ENCODE measurements at places on chromosomes 1 and 21.

DNA sequence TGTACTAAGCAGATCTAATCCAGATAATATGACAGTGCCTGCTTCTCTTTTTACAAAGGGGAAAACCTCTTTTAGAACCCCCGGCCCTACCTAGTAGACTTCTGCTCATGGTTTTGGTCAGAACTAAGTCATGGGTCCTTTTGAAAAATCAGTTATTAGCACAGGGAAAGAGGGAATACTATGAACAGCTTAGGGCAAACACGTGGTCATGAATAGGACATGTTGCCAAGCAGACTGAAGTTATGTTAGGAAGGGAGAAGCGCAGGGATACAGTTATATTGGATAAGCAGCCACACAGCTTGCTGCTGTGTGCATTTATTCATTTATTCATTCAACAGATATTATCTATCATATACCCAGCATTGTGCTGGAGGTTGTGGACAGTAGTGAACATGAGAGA is 25.3 kb upstream of the IGSF3 start:
- no peak for DNase-seq

DNA sequence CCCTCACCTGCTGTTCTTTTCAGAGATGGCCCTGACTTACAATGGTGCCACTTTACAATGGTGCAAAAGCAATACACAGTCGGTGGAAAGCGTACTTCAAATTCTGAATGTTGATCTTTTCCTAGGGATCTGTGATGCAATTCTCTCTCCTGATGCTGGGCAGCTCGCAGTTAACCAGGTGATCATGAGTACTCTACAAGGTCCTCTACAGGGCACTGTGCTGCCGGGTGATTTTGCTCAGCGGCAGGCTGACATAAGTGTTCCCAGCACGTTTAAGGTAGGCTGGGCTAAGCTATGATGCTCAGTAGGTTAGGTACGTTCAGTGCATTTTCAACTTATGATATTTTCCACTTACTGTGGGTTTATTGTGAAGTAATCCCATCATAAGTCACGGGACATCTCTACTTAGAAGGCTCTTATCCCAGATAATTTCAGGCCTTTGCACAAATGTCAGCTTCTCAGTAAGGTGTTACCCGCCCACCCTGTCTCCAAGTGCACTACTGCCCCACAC is 126.5 kb downstream of the KCNN3 start:
- DNase-seq = no peak

- DNase-seq = no peak
These were observed 24.3 kb downstream of the EYA3 start for GRCh38 chr1:28064064-28064463.

GRCh38 chr1:198641501-198641900 is 2.7 kb downstream of the PTPRC start:
- peak; percentile 46 for DNase-seq

- DNase-seq = no peak
These were observed 14.7 kb upstream of the SSX2IP start for GRCh38 chr1:84704872-84705417.

- DNase-seq = no peak
These were observed 178.4 kb downstream of the ADSS2 start for GRCh38 chr1:244273262-244273844.

DNA sequence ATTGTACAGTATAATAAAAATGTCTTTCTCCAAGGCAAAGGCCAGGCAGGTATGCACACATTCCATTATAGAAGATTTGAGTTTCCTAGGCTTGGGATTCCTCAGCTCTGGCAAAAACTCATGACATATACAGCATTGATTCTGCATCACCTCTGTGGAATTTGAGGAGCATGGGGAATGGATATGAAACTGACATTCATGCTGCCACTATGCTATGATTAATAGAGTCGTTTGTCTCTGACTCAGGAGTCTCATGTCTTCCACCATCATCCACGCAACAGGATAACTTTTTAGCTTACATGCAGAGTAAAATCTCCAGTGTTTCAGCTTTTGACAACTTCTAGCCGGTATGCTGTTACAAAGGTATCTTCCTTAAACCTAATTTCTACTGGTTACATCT is 49.8 kb upstream of the ADORA3 start:
- DNase-seq = no peak

GRCh38 chr1:94693029-94693428 is 127.1 kb upstream of the SLC44A3 start:
- DNase-seq = no peak
